ENCODE measurements at places on chromosomes 2 and 18. TPM values are rescaled to one million over a fixed set of nuclear protein-coding genes. Genes with fewer than 3 reads are reported as not detected.

Gene GRHL1
- total RNA-seq = 1.7 TPM

- no peaks in the 10 kb centered on the region for H3K27me3 ChIP-seq
- no peaks in the 10 kb centered on the region for H3K4me1 ChIP-seq
- peak; percentile 43 for DNase-seq
- no peak overlapping the region for H3K4me3 ChIP-seq
- H3K36me3 ChIP-seq = no peaks in the 10 kb centered on the region
Measured at GRCh38 chr18:47215554-47216138, 35.8 kb downstream of the SKOR2 start.

- no peaks in the 10 kb centered on the region for H3K36me3 ChIP-seq
- DNase-seq = no peak
- H3K27me3 ChIP-seq = no peaks in the 10 kb centered on the region
- peaks cover 3% of the 10 kb centered on the region for H3K4me1 ChIP-seq
Measured at GRCh38 chr2:44649381-44649780, 287.6 kb downstream of the CAMKMT start.

Gene DES
- total RNA-seq = 0.10 TPM

- H3K36me3 ChIP-seq = no peaks in the 10 kb centered on the region
- H3K4me3 ChIP-seq = no peak overlapping the region
- H3K27me3 ChIP-seq = peaks cover 2% of the 10 kb centered on the region
- peaks cover 8% of the 10 kb centered on the region for H3K4me1 ChIP-seq
- DNase-seq = no peak
Measured at GRCh38 chr2:121255358-121255757, 29.6 kb downstream of the TFCP2L1 start.

- H3K27ac ChIP-seq = no peak overlapping the region
- H3K27me3 ChIP-seq = peaks cover 4% of the 10 kb centered on the region
- H3K4me3 ChIP-seq = no peak overlapping the region
- H3K36me3 ChIP-seq = peaks cover 24% of the 10 kb centered on the region
Measured at GRCh38 chr2:159000072-159000471, 31.6 kb downstream of the TANC1 start.

DNA sequence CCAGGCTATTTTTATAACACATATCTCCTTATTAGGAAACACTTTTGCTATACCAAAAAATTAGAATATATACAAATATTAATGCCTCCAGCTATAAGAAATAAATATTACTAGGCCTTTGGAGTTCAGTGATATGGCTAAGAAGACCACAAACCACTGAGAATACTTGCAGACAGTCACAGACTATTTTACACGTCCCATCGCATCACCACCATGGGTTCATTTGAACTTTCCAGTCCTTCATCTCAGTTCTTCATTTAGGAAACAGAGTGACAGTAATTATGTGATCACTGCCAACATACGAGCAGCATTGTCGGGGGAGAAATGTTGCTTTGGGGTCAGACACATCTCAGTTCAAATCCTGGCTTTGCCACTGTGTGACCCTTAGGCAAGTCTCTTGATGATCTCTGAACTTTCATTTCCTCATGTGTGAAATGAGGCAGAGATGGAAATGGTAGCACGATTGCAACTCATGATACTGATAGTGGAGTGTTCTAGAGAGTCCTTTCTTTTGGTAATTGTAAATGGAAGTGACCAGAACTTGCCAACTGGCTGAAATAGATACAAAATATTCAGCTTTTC, 138.9 kb upstream of the NRP2 start:
- no peak for DNase-seq
- no peak overlapping the region for H3K4me3 ChIP-seq
- H3K27ac ChIP-seq = no peak overlapping the region
- no peaks in the 10 kb centered on the region for H3K27me3 ChIP-seq
- peaks cover 11% of the 10 kb centered on the region for H3K4me1 ChIP-seq
- H3K36me3 ChIP-seq = no peaks in the 10 kb centered on the region

DNA sequence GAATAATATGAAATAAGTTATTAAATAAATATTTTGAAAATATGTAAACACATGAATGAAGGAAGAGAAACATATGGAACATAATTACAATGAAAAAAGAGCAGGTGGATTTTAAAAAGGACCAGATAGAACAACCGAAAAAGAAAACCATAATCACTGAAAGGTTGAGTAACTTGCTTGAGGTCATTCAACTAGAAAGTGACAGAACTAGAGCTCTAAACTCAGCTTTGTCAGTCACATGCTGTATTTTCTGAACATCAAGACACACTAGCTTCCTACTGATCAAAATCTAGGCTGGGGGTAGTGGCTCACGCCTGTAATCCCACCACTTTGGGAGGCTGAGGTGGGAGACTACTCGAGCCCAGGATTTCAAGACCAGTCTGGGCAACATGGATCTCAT, 30.0 kb upstream of the ITGAV start:
- no peak overlapping the region for H3K4me3 ChIP-seq
- no peaks in the 10 kb centered on the region for H3K36me3 ChIP-seq
- no peak for DNase-seq

Gene AMER3
- 0.18 TPM for total RNA-seq

GRCh38 chr2:45895241-45895861, 243.9 kb downstream of the PRKCE start:
- no peak overlapping the region for H3K4me3 ChIP-seq
- no peaks in the 10 kb centered on the region for H3K4me1 ChIP-seq
- no peak for DNase-seq
- no peak overlapping the region for H3K27ac ChIP-seq
- H3K36me3 ChIP-seq = peaks cover 3% of the 10 kb centered on the region

GRCh38 chr2:229111744-229112143, 159.3 kb downstream of the PID1 start:
- no peak overlapping the region for H3K27ac ChIP-seq
- H3K4me1 ChIP-seq = no peaks in the 10 kb centered on the region
- H3K27me3 ChIP-seq = no peaks in the 10 kb centered on the region
- H3K36me3 ChIP-seq = no peaks in the 10 kb centered on the region
- no peak for DNase-seq

DNA sequence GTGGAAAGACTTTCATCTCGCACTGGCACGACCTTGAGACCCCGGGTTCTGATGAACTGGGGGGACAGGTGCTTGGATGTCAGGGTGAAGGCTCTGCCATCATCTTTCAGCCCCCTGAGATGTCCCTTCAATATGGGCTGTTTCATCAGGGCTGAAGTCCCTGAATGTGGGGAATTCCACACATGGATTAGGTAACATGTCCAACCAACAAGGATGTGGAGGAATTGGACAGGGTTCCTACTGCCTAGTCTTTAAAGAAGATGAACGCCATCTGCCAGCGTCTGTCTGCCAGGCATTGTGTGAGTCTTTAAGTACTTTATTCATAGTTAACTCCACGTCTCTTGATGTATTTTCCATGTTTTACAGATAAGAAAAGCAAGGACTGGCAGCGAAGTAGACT, 5.9 kb upstream of the GRHL1 start:
- peaks cover 9% of the 10 kb centered on the region for H3K27me3 ChIP-seq
- H3K4me1 ChIP-seq = peaks cover 12% of the 10 kb centered on the region
- peaks cover 5% of the 10 kb centered on the region for H3K36me3 ChIP-seq
- no peak overlapping the region for H3K27ac ChIP-seq
- no peak overlapping the region for H3K4me3 ChIP-seq

- H3K4me3 ChIP-seq = peak overlapping the region; percentile 10
- H3K27me3 ChIP-seq = peaks cover 4% of the 10 kb centered on the region
Measured at GRCh38 chr2:197480165-197481036, 19.2 kb downstream of the HSPD1 start.

DNA sequence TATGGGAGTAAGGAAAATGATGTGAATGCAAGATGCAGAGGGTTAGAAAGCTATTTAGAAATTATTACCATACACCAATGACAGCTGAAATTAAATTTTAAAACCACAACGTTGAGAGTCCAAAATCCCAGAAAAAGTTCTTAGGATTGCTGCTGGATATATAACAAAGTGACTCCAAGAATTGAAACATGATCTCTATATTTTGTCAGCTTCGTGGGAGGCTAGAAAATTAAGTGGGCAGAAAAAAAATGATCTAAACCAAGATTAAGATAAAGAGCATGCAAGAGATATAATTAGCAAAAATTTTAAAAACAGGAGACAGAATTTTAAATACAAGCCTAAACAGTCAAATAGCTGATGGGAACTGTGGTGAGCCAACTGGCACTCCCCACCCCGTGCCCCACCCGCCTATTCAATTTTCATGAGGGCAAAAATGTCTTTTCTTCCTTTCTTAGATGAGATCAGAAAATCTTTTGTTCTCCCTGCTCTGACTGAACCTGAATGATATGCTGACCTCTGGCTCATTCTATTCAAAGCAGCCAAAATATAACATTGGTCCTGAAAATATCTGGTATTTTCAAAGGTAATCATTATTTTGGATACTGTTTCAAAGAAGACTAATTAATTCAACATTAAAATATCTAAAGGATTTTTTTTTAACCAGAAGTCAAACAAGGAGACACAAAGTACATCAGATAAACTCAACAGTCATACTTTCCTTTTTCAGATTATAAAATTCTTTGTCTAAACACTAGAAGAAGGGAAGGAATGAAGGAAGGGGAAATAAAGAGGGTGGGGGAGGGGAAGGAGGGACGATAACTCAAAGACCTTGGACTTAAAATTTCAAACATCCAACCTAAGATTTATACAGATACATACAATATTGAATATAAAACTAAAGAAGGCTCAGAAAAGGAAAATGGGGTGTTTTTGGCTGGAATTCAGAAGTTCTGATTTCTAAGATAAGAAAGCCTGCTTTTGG, 12.2 kb downstream of the KANSL3 start:
- no peak overlapping the region for H3K4me3 ChIP-seq
- H3K27ac ChIP-seq = peak overlapping the region; percentile 13
- DNase-seq = no peak
- H3K36me3 ChIP-seq = peaks cover 14% of the 10 kb centered on the region

Gene PMAIP1
- 3.2 TPM for total RNA-seq

DNA sequence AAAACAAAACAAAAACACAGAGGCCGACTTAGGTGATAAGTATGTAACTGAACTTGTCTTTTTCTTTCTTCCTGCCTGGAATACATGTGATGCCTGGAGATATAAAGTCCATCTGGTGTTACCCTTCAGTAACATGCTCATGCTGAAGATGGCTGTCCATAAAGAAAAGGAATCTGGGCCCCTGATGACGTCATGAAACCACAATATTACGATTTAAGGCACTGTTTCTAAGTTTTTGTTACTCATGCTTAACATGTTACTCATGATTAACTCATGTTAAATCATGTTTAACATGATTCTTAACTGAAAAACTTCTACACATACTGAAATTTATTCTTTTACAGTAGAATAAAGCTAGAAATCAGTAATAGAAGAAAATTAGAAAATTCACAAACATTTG, 49.0 kb downstream of the STRADB start:
- H3K4me3 ChIP-seq = no peak overlapping the region
- no peak for DNase-seq
- peaks cover 6% of the 10 kb centered on the region for H3K36me3 ChIP-seq
- H3K27ac ChIP-seq = no peak overlapping the region
- H3K4me1 ChIP-seq = no peaks in the 10 kb centered on the region

GRCh38 chr2:217826520-217826919, 176.3 kb downstream of the TNS1 start:
- peaks cover 4% of the 10 kb centered on the region for H3K36me3 ChIP-seq
- no peak overlapping the region for H3K27ac ChIP-seq
- H3K4me3 ChIP-seq = no peak overlapping the region
- H3K4me1 ChIP-seq = peaks cover 15% of the 10 kb centered on the region
- H3K27me3 ChIP-seq = peaks cover 7% of the 10 kb centered on the region
- DNase-seq = no peak

Gene SMYD1
- not detected for total RNA-seq

GRCh38 chr2:179180242-179180641, 84.4 kb downstream of the SESTD1 start:
- H3K27ac ChIP-seq = no peak overlapping the region
- peaks cover 5% of the 10 kb centered on the region for H3K4me1 ChIP-seq
- DNase-seq = no peak
- peaks cover 5% of the 10 kb centered on the region for H3K27me3 ChIP-seq
- H3K36me3 ChIP-seq = peaks cover 3% of the 10 kb centered on the region

Gene TSPYL6
- not detected for total RNA-seq

Gene INHBB
- 4.7 TPM for total RNA-seq

DNA sequence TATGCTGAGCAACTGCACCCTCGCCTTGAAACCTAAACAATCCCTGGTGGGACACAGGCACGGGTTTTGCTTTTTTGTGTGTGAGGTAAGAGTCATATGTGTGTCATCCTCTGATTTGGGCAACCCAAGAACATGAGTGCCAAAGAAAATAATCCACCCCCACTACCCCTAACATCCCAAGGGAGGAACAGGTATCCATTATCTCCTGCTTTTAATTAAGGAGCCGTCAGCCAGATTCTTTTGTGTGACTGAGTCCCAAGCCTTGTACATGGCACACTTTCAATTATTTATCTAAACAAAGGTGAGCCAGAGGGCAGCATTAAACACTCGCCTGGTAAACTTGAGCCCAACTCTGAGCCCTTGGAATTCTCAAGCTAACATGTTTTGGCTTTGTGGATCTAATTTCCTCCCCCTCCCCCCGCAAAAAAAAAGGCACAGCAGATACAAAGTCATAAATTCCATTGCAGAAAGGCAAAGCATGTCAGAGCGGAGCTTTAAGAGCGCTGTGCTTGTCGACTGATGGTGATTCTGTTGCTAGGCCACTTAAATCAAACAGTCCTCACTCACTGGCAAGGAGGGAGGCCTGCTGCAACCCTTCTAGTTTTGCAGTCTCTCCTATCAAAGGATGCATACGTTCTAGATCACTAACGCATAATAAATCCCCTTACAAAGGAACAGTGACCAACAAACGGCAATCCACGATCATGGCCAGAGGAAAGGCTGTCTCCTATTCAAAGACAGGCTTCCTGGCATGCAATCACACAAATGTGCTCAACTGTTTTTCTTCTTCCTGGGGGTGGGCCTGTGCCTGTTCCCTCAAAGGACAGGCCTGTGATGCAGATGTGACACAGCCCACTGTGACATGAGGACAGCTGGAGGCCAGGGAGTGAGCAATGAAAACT, 143.5 kb upstream of the LMAN1 start:
- peak overlapping the region; percentile 69 for H3K27ac ChIP-seq
- no peak overlapping the region for H3K4me3 ChIP-seq

Gene GREB1
- 35.9 TPM for total RNA-seq

Gene LOXHD1
- total RNA-seq = 0.23 TPM

Gene TMEM247
- total RNA-seq = not detected

DNA sequence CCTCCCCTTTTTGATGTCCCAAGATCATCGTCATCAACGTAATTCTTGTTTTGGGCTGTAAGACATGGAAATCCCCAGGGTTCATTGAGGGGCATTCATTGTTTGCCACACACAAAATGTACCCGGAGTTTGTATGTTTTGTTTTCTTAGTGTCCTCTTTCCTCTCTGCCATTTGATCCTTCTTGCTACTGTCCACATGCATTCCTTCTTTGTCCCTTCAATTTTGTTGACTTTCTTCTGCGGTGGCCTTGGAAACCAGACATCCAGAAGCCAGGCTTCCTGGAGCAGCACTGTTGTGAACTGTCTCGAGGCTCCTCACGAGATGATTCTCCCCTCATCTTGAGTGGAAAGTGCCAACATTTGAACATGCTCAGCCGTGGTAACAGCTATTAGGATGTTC, 24.8 kb downstream of the IGFBP2 start:
- H3K27me3 ChIP-seq = peaks cover 10% of the 10 kb centered on the region
- H3K4me3 ChIP-seq = no peak overlapping the region
- peaks cover 51% of the 10 kb centered on the region for H3K4me1 ChIP-seq
- H3K36me3 ChIP-seq = peaks cover 62% of the 10 kb centered on the region
- DNase-seq = no peak
- H3K27ac ChIP-seq = peak overlapping the region; percentile 93

GRCh38 chr2:193743089-193743488, 1548.4 kb upstream of the TMEFF2 start:
- peaks cover 8% of the 10 kb centered on the region for H3K4me1 ChIP-seq
- H3K36me3 ChIP-seq = no peaks in the 10 kb centered on the region
- no peaks in the 10 kb centered on the region for H3K27me3 ChIP-seq
- no peak overlapping the region for H3K27ac ChIP-seq

Gene VIL1
- total RNA-seq = 0.44 TPM

GRCh38 chr18:61290616-61291015, 42.6 kb upstream of the CDH20 start:
- no peaks in the 10 kb centered on the region for H3K4me1 ChIP-seq
- H3K27ac ChIP-seq = no peak overlapping the region
- H3K27me3 ChIP-seq = no peaks in the 10 kb centered on the region
- no peak overlapping the region for H3K4me3 ChIP-seq
- no peak for DNase-seq

Gene KCNK3
- not detected for total RNA-seq

All from endothelial cell (in vitro differentiated cells).